ENCODE measurements at places on chromosomes 4 and X.

GRCh38 chr4:105677709-105678108 lies 30.8 kb downstream of the INTS12 start:
- no peak for DNase-seq

- DNase-seq, result no peak
Observed at GRCh38 chr4:103026868-103027267, 7.4 kb upstream of the SLC9B1 start.

DNA sequence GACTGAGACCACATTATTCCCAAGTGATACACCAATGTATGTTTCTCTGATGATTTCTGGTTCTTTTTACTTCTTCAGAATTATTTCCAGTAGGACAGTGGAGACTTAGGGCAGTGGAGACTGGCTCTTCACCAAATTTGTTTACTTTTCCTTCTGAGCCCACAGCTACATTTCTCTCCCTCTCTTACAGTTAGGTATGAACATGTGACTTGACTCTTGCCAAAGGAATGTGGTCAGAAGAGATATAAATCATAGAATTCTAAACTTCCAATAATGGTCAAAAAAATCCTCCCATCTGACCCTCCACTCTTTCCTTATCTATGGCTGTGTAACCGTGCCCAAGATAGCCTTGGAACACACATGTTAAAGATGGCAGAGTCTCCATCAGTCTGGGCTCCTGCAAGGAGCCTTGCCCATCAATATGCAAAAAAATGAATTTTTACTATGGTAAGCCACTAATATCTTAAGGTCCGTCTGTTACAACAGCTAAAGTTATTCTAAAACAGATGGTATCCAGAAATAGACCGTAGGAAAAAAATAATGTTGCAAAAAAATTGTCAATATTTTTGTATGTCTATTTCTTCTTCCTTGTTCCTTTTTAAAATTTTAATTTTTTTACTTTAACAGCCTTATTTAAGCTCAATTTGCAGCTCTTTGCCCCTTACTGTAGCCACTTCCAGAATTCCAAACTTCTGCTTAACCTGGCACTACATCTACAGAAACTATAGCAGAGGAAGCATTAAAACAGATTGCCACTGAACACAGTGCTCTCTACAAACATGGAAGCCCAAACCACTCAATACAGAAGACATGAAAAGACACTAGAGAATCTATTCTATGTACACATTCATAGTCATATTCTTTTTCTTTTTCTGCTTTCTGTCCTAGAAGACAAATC lies 260.7 kb downstream of the COL25A1 start:
- DNase-seq, result no peak

DNA sequence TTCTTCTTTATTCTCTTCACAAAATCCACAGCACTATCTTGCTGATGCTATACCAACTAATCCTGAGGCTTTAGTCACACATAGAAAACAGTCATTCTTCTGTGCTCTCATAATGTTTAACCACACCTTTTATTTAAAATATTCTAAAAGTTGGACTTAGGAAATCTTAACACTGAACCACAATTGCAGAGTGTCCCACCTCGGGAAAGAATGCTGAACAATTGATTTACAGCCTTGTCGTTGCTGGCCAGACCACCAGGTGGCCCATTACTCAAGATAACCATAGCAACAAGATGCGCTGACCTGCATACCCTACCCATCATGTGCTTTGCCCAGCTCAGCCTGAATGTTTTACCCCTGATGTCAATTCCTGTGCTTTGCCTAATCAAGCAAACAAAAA lies 100.8 kb downstream of the ARSJ start:
- DNase-seq, result no peak

- no peak for DNase-seq
Observed at GRCh38 chr4:185441479-185441878, 15.7 kb upstream of the UFSP2 start.

DNA sequence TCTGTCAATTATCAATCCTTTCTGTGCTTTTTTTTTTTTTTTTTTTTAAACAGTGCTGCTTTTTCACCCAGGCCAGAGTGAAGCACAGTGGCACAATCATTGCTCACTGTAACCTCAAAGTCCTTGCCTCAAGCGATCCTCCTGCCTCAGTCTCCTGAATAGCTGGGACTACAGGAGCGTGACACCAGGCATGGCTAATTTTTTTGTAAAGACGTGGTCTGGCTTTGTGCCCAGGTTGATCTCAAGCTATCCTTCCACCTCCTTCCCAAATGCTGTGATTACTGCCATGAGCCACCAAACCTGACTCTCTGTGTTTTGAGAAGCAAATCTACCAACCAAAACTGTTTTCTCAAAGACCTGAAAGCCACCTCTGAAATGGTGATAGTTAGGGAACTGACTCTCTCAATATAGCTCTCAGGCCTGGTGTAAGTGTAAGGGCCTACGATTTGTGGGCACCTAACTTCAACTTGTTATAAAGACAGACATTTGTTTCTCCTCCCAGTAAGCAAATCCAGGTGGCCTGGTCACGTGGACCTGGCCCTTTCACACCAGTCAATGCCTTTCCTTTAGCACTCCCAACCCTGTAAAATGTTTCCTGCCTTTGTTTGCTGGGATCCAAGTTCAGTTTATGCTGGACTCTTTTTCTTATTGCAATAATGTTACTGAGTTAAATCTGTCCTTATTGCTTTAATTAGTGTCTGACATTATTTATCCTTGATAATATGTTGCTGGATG lies 2015.9 kb downstream of the PCDH7 start:
- DNase-seq, result no peak

- no peak for DNase-seq
Observed at GRCh38 chr4:76485450-76485849, 50.4 kb downstream of the SHROOM3 start.

DNA sequence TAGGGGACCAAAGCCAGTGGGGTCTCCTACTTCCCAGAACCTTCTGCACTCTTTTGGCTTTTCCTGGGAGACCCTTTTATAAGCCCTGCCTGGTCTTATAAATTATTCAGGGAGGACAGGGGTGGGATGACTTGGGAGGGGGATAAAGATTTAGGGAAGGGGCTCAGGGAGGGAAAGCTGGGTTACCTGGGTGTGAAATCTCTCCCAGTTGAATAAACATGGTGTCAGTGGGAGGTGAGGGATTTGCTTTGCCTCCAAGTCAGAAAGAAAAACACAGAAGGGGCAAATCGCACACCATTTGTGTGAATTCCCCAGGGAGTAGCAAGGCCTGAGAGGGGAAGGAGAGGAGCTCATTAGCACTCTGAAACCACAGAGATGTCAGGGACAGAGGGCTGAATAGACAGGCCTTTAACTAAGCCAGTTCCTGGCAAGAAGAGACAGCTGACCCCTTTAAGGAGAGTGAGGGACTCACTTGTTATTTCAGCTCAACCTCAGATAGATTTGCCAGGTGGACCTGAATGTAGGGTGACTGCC lies at the start of gene RIPPLY1:
TSS of gene RIPPLY1 (minus strand) at position 51 of the 534 bp plus-strand sequence. CDS start 54 bp downstream, outside the sequence.
- DNase-seq, result no peak

DNA sequence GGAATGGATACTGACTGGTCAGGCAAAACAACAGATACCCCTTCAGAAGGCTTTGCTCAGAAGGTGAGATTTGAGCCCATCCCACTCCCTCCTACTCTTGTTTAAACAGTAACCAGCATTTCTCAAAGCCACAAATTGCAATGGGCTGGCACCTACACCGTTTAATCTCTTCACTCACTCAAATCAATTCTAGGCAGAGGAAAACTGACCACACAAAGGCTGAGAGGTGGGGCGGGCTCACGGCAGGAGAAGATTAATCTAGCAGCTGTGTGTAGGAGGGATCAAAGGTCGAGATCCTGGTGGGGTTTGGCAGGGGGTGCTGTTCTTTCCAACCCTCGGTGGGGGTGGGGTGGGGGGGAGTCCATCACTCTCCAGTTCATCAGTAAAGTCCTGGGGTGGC lies 622.4 kb downstream of the BCOR start:
- no peak for DNase-seq

DNA sequence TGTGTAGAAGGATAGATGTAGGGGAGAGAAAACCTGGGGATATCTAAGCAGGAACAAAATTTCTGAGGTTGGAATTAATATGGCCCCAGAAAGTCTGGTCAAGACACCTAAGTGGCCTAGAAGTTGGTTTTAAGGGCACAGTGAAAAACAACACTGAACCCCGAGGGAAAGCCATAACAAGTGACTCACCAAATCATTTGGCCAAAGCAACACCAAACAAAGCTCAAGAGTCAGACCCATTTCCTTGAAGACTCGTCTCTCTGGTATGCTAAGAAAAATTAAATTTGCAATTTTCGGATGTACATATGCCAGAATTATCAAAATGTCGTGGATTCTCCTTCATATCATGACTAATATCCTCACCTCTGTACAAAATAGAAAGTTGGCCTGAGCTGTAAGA lies 162.9 kb downstream of the SMIM20 start:
- no peak for DNase-seq

Measured in NCI-H2029 (cell line).